ENCODE measurements at places on chromosomes 13 and 19. TPM values are rescaled to one million over a fixed set of nuclear protein-coding genes. Genes with fewer than 3 reads are reported as not detected.

EXOC3L2 gene
- 1.5 TPM for polyA plus RNA-seq

ZNF154 gene
- 41.1 TPM for polyA plus RNA-seq

KANK2 gene
- 249 TPM for polyA plus RNA-seq

FXYD5 gene
- polyA plus RNA-seq, result 35.0 TPM

TINCR gene
- 0.63 TPM for polyA plus RNA-seq

DACT3 gene
- polyA plus RNA-seq, result 40.7 TPM

DNA sequence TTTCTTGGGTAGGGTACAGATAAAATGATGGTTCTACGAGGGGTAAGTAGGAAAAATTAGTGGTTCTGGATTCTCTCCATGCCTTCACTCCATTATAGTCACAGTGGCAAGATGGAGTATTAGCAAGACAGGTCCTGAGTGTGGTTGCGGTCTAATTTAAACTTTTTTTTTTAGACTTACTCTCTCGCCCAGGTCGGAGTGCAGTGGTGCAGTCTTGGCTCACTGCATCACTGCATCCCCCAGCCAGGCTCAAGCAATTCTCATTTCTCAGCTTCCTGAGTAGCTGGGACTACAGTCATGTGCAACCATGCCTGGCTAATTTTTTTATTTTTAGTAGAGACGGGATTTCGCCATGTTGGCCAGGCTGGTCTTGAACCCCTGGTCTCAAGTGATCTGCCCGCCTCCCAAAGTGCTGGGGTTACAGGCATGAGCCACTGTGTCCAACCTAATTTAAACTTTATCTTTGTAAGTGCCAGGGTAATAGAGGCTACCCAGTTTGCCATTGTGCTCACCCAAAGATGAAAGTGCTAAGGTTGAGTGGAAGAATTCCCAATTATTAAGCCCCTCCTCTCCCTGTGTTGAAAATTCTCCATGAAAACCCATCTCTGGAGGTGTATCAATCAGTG is 135.6 kb downstream of the TM9SF2 start:
- DNase-seq, result no peak

DNA sequence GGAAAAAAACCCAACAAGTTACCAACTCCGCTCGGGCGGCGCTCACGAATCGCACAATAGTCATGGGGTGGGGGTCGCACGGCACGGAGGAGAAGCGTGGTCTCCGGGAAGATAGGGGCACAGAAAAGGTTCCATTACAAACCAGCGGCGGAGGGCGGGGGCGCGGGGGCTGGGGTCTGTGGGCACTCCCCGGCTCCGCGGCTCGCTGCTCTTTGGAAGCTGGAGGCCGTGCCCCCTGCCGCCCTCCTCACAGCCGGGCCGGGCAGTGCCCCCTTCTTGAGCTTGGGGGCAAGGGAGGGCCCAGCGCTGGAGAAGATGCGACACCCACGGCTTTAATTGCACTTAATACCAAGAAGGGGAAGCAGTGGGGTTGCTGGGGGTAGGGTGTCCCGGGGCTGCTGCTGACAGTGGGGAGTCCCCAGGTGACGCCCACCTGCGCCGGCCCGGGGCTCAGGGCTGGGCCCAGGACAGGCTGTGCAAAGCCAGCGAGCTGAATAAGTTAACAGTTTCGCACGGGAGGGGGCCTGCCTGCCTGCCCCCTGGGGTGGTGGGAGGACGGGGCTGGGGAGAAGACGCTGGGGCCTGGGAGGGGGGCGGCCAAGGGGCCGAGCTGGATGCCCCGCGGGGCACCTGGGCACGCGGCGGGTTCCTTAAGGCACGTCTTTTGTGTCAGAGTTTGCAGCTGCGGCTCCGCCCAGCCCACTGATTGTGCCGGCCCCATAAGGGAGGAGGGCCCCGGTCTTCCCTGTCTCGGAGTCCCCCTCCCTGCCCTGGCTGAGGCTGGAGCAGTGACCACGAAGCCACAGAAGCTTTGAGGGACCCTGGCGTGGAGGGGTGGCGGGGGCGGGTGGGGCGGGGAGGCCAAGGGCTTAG is 9.8 kb downstream of the DCAF15 start:
- no peak for DNase-seq

- DNase-seq, result no peak
Measured at GRCh38 chr13:60120617-60121336, 43.0 kb downstream of the DIAPH3 start.

- DNase-seq, result no peak
Measured at GRCh38 chr13:40388617-40389016, 277.8 kb downstream of the FOXO1 start.

DNA sequence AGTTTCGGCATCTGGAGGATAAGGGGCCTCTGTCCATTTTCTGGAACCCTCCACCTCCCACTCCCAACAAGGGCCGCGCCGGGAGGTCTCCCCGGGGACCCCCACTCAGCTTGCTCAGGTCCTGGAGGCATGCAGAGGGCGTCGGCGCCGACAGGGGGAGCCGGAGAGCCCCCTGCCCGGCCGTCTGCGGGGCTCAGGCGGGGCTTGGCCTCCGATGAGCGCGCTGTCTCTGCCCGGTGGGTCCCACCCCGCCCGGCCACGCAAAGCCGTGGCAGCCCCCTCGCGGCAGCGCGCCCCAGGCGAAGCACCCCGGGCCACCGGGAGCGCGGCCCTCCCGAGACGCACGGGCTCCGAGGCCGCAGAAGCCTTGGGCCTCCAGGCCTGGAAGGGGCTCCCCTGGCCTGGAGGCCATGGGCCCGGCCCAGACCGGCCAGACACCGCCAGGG is 149.7 kb upstream of the ZNF536 start:
- peak; percentile 28 for DNase-seq

DNA sequence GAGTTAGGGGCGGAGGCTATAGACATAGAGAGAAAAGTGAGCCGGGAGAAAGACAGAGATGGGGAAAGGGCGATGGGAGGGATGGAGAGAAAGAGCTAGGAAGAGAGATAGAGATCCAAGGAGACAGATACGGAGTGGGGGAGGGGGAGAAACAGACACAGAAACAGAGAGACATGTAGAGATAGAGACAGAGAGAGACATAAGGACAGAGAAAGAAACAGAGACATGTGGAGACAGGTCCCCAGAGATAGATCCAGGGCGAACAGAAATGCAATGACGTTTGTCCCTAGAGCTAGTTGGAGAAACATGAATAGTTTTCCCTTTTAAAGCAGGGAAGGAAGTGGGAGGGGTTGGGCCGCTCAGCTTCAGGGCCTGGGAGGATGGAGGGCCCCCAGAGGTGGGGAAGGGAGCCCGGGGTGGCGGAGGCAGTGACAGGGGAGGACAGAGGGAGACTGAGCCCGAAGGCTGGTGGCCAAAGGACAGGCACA is 4.6 kb downstream of the PPP1R14A start:
- DNase-seq, result no peak

- peak; percentile 18 for DNase-seq
Measured at GRCh38 chr13:89554801-89555200, 1792.7 kb upstream of the MIR17HG start.

DNA sequence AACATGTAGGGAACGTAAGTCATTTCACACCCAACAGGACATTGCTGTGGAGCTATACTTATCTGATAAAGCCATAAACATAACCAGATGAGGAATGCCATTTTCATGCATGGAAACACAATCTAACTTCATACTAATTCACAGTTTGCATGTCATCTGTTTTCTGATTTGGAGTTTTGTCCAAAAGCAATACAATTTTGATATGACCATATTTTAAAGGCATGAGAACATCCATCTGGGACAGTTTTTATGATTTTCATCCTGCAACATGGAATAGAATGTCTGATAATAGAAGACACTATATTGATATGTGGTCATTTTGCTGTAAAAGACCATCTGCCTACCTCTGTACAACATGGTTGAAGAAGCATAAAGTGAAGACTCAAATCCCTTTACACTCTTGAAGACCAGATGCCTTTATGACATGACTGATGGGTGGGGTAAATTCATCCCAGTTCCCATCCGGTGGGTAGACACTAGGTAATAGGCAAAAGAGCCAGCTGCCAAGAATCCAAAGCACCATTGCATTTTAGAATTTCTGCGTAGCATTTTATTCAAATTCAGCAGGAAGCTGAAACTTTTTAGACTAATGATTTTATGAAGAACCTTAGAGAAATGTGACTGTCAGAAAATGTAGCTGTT is 309.8 kb downstream of the LMO7 start:
- DNase-seq, result no peak

GRCh38 chr13:64546371-64546770 is 2683.8 kb downstream of the PCDH9 start:
- no peak for DNase-seq

DNA sequence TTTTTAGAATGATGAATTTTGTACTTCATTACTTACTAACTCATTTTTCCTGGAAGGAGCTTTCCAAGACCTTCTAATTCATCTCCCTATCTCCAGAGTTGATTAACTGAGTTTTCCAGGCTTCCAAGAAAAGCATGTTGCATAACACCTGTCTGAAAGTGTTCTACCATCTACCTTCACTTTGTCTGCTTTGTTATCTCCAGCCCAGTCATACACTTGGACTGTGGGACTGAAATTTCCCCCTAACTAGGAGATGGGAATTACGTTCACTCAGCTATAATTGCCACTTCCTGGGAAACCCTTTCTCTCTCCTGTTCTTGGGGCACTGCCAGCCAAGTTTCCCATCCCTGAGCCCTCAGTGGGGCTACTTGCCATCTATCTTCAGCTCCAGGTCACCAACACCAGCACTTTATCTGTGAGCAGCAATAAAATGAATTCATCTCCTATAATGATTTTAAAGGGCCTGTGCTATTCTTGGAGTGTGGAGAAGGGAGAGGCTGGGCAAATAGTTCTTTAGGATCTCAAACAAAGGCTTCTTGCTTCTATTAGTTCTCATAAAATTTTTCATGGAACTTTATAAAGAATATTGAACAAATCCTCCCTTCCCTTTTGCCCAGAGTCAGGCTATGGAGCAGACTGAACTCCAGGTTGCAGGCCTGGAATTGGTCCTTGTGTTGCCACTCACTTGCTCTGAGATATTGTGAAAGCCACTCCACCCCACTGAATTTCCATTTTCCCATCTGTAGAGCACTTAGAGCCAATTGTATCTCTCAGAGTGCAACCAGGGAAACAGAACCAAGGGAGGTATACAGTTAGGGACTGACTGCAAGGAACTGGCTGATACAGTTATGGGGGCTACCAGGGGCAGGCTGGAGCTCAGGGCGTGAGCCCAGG is 17.8 kb upstream of the ATP12A start:
- DNase-seq, result no peak

GRCh38 chr13:75749407-75749806 is 113.3 kb downstream of the LMO7 start:
- DNase-seq, result no peak

- no peak for DNase-seq
Measured at GRCh38 chr19:55546822-55547614, 1.7 kb upstream of the SBK3 start.

- no peak for DNase-seq
Measured at GRCh38 chr13:89165685-89166084, 1494.5 kb downstream of the SLITRK5 start.

GRCh38 chr13:60392131-60392530 is 4.9 kb upstream of the TDRD3 start:
- DNase-seq, result no peak

GRCh38 chr13:51827254-51827653 is 17.7 kb downstream of the TMEM272 start:
- no peak for DNase-seq

DNA sequence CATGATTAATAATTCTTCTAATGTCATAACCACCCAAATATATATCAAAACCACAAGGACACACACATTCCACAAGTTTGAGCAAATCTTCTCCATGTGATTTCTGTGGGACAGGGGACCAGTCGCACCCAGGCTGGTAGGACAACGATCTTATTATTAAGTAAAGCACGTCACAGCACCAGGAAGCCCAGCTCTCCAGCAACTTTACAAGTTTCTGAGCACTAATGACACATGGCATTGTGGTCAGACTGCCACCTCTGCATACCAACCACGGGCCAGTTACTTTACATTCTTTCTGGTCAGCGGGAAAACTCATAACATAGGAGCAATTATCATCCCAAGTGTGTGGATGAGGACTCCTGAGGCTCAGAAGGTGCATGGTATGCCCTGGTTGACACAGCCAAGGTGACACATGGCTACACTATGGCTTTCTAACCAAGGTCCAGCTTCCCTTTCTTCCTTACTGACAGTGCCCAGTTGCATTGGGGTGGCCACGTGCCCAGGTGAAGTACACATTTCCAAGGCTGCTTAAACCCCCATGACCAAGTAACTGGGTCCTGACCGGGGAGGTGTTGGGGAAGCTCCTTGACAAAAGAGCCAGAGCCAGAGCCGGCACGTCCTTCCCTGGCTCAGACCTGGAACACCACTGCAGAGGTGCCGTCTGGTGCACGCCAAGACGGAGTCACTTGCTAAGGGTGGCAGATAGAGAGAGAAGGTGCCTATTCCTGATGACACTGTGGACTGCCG is 27.4 kb downstream of the LATS2 start:
- DNase-seq, result no peak

- no peak for DNase-seq
Measured at GRCh38 chr13:79384022-79384610, 21.9 kb downstream of the RBM26 start.

GRCh38 chr13:51814825-51815650 is 11.1 kb upstream of the DHRS12 start:
- no peak for DNase-seq

DNA sequence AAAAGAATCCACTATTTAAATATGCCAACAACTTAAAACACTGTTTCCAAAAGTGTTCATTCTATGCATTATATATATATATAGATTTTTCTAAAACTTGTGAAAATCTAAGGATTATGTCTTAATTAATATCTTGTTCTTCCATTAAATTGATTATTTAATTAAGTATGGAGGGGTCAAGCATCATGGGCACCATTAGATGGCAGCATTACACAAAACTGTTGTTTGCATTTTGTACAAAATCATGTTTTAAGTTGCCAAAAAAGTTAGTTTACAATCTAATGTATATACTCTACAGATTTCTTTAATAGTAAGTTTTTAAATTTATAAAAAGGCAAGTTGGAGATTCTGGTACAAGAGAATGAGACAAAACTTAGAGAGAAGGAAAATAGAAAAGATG is 213.2 kb upstream of the EDNRB start:
- no peak for DNase-seq

DNA sequence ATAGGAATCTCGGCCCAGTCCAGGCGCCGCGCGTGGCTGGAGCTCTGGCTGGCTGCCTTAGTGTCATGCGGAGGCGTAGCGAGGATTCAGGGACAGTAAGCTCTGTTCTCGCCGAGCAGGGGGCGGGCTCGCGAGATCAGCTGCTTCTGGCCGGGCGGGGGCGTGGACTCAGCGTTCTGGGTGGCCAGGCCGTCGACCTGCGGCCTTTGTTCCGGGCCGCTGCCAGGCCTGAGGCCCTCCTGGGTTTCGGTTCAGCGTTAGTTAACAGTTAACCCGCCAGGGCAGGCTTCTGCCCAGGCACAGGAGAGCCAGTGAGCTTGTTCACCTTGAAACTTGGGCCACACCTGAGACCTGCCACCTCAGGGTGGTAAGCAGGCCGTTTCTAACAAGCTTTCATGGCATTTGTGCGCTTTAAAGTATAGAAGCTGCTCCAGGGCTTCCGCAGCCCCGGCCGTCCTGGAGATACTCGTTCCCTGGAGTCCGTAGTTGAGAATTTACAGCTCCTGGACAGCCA is 332.2 kb upstream of the SGCG start:
- DNase-seq, result no peak
